ENCODE measurements at places on chromosomes 5 and 9.

GRCh38 chr9:78032730-78033457, 1.3 kb upstream of the GNAQ start:
- no peaks in the 10 kb centered on the region for H3K36me3 ChIP-seq
- no peaks in the 10 kb centered on the region for H3K4me1 ChIP-seq
- H3K27ac ChIP-seq, result peak overlapping the region; percentile 94
- H3K4me3 ChIP-seq, result peak overlapping the region; percentile 57
- DNase-seq, result no peak

- no peak for DNase-seq
- H3K36me3 ChIP-seq, result no peaks in the 10 kb centered on the region
- H3K27me3 ChIP-seq, result no peaks in the 10 kb centered on the region
- H3K4me3 ChIP-seq, result no peak overlapping the region
Observed at GRCh38 chr5:107826311-107827000, 155.7 kb upstream of the EFNA5 start.

- DNase-seq, result no peak
- H3K4me1 ChIP-seq, result peaks cover 37% of the 10 kb centered on the region
- no peaks in the 10 kb centered on the region for H3K36me3 ChIP-seq
- peaks cover 60% of the 10 kb centered on the region for H3K27me3 ChIP-seq
Observed at GRCh38 chr5:135026645-135027265, 7.3 kb downstream of the PITX1 start.

DNA sequence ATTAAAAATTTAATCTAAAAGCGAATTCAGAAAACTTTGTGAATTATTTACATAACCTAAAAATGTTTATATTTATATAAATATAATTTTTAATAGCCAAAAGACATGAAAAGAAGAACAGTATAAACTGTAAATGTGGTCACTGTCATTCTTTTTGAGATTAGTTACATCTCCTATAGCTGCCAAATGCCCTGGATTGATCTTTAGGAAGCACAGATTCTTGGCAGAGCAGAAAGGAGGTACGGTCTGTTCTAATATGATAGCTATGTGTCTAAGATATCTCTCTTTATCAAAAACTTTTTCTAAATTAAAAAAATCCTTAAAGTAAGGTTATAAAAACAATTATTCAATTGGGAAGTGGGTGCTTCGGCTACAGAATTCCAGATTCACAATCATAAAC, 151.0 kb downstream of the LPAR1 start:
- H3K4me3 ChIP-seq, result no peak overlapping the region
- peak overlapping the region; percentile 82 for H3K27ac ChIP-seq
- H3K27me3 ChIP-seq, result no peaks in the 10 kb centered on the region
- no peak for DNase-seq

GRCh38 chr5:134133995-134134541, 19.6 kb downstream of the TCF7 start:
- H3K27ac ChIP-seq, result peak overlapping the region; percentile 22
- no peak for DNase-seq
- no peaks in the 10 kb centered on the region for H3K36me3 ChIP-seq
- no peaks in the 10 kb centered on the region for H3K27me3 ChIP-seq
- H3K4me1 ChIP-seq, result peaks cover 5% of the 10 kb centered on the region

GRCh38 chr5:93360436-93361088, 220.5 kb downstream of the NR2F1-AS1 start:
- H3K27ac ChIP-seq, result no peak overlapping the region
- H3K4me1 ChIP-seq, result no peaks in the 10 kb centered on the region
- no peak overlapping the region for H3K4me3 ChIP-seq
- no peaks in the 10 kb centered on the region for H3K27me3 ChIP-seq
- H3K36me3 ChIP-seq, result no peaks in the 10 kb centered on the region

- H3K4me3 ChIP-seq, result no peak overlapping the region
- no peaks in the 10 kb centered on the region for H3K4me1 ChIP-seq
- no peak for DNase-seq
- H3K36me3 ChIP-seq, result no peaks in the 10 kb centered on the region
- H3K27ac ChIP-seq, result no peak overlapping the region
Observed at GRCh38 chr5:119991625-119992024, 362.3 kb downstream of the FAM170A start.

DNA sequence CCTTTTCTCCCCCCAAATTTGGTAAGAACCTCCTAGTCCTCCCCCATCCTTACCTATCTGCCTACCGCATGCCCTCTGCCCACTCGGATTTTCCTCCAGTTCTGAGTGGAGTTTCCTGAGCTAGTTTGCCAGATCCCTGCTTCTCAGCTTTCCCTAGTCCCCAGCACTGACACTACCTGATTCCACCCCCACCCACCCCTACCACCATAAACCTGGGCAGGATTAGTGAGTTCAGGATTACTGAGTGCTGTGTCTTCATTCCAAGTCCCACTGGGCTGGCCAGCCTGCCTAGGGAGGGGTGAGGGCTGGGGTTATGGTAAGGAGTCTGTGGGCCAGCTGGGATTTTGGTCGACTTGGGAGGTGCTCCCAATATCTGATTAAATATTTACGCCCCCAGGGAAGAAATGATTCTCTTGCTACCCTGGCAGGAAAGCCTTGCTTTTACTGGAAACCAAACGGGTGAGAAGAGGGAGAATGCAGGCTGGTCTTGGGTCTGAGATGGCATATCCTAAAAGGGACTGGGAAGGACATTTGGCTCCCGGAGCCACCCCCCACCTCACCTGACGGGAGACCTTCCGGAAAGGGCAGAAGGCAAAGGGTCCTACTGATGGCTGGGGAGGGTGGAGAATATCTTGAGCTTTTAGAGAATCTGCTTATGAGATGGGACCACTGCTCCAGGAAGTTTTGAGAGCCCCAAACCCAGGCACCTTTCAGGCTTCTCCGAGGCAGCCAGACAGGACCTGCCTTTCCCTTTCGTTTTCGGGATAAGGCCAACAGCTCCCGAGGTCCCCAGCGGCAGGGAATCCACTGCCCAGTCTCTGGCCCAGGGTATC, 3.7 kb downstream of the PITX1 start:
- DNase-seq, result no peak
- H3K4me3 ChIP-seq, result no peak overlapping the region
- H3K27ac ChIP-seq, result no peak overlapping the region
- no peaks in the 10 kb centered on the region for H3K36me3 ChIP-seq

- DNase-seq, result no peak
- no peaks in the 10 kb centered on the region for H3K36me3 ChIP-seq
- H3K27me3 ChIP-seq, result no peaks in the 10 kb centered on the region
- H3K4me3 ChIP-seq, result no peak overlapping the region
Observed at GRCh38 chr5:36209664-36210063, 32.1 kb downstream of the NADK2 start.

GRCh38 chr5:19565466-19565865, 422.5 kb downstream of the CDH18 start:
- H3K4me3 ChIP-seq, result no peak overlapping the region
- H3K4me1 ChIP-seq, result no peaks in the 10 kb centered on the region
- H3K27ac ChIP-seq, result no peak overlapping the region
- no peaks in the 10 kb centered on the region for H3K36me3 ChIP-seq
- no peak for DNase-seq

DNA sequence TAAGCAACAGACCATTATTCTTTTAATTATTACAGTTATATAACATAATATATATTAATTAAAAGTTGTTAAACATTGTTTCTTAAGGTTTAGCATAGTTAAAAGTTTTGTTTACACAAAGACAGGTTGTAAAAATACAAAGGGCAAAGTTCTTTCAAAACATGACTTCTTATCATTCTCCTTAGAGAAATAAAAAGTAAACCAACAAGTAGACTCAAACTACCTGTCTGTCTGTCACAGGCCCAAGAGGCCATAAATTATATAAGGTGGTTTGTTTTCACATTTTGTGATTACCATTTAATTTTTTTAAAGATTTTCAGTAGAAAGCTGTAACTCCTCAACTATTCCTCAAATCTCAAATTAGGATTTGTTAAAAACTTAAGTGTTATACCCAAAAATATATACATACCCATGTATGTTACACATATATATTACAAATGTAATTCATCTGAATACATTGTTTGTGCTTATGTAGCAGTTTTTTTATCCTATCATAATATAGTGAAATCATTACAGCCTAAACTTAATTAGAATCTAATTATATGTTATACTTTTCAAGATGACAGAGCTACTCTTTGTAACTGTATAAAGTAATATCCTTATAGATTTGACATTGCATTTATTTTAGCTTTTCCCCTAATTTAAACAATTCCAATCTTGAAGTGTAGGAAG, 93.8 kb upstream of the GRHPR start:
- no peak for DNase-seq
- no peaks in the 10 kb centered on the region for H3K4me1 ChIP-seq
- H3K27ac ChIP-seq, result no peak overlapping the region
- no peaks in the 10 kb centered on the region for H3K27me3 ChIP-seq
- no peak overlapping the region for H3K4me3 ChIP-seq
- no peaks in the 10 kb centered on the region for H3K36me3 ChIP-seq

DNA sequence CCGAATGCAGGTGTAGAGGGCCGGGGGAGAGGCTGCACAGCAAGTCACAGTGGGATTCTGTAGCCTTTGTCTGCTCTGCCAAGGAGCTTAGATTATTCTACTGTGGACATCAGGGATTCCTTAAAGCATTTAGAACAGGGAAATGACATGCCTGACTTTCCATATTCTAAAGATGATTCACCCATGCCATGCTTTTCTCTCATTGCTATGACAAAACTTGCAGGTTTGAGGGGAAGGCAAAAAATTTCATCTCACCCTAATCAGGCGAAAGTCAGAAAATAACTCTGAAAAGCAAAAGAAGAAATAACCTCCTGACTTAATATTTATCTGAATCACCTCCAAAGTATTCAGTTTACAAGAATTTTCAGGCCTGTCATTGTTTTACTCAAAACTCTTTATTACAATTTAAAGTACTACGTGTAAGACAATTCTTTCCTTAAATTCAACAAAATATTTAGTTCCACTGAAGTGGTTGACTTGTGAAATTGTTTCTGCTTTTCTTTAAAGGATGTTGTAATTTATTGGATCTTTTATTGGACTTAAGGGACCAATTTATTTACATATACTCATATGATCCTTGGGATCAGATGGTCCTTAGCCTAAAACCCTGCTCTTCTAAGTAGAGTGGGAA, 30.0 kb upstream of the GAS1 start:
- no peaks in the 10 kb centered on the region for H3K36me3 ChIP-seq
- H3K27ac ChIP-seq, result no peak overlapping the region
- no peaks in the 10 kb centered on the region for H3K27me3 ChIP-seq
- DNase-seq, result no peak
- no peak overlapping the region for H3K4me3 ChIP-seq

GRCh38 chr9:130526854-130527650, 52.3 kb upstream of the FUBP3 start:
- H3K4me3 ChIP-seq, result no peak overlapping the region
- H3K36me3 ChIP-seq, result no peaks in the 10 kb centered on the region
- no peak overlapping the region for H3K27ac ChIP-seq
- no peak for DNase-seq
- peaks cover 48% of the 10 kb centered on the region for H3K27me3 ChIP-seq
- H3K4me1 ChIP-seq, result no peaks in the 10 kb centered on the region

DNA sequence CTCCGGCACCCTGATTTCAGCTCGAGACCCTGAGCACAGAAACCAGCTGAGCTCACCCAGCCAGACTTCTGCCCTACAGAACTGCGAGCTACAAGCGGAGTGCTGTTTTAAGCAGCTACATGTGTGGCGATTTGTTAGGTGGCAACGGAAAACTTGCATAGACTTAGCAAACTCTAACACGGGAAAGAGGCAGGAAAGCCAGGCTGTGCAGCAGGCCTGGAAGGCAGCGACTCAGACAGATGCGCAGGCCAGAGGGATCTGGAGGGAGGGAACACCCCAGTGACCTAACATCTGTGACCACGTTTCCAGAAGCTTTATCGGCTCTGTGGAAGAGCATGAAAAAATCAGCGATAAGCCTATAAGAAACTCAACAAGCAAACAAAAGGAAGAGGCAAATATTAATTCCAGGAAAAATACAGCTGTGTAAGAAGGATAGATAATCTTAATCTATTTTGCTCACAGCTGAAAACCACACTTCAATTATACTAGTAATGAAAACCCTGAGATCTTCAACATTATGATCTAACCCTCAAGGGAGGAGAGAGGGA, 11.0 kb downstream of the UBAC1 start:
- H3K4me1 ChIP-seq, result no peaks in the 10 kb centered on the region
- DNase-seq, result no peak
- H3K27ac ChIP-seq, result no peak overlapping the region
- H3K4me3 ChIP-seq, result no peak overlapping the region
- H3K27me3 ChIP-seq, result no peaks in the 10 kb centered on the region

GRCh38 chr5:143134269-143134668, 269.2 kb downstream of the NR3C1 start:
- no peak overlapping the region for H3K4me3 ChIP-seq
- peaks cover 7% of the 10 kb centered on the region for H3K4me1 ChIP-seq
- DNase-seq, result no peak
- peaks cover 4% of the 10 kb centered on the region for H3K36me3 ChIP-seq
- H3K27ac ChIP-seq, result peak overlapping the region; percentile 45

- H3K27ac ChIP-seq, result no peak overlapping the region
- H3K4me3 ChIP-seq, result no peak overlapping the region
- no peaks in the 10 kb centered on the region for H3K36me3 ChIP-seq
- no peaks in the 10 kb centered on the region for H3K4me1 ChIP-seq
- no peak for DNase-seq
Observed at GRCh38 chr5:6525910-6526309, 77.3 kb downstream of the UBE2QL1 start.

DNA sequence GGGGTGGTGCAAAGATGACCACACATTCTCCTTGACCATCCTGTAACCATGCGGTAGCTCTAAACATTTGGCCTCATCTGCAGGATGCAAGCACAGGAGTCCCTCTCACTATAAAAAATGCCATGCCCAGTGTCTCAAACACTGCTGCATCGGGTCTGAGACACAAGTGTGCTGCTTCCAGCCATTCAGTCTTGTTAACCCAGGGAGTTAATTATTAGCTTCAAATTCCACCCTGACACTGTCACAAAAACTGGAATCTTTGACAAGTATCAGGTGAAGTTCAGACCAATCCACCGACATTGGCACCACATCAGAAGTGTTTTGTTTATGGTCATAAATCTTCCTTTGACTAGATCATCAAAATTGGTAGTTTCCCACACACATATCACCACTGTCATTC, 119.1 kb upstream of the RASEF start:
- H3K4me1 ChIP-seq, result no peaks in the 10 kb centered on the region
- H3K27ac ChIP-seq, result no peak overlapping the region
- H3K4me3 ChIP-seq, result no peak overlapping the region
- no peak for DNase-seq
- no peaks in the 10 kb centered on the region for H3K27me3 ChIP-seq
- H3K36me3 ChIP-seq, result no peaks in the 10 kb centered on the region

DNA sequence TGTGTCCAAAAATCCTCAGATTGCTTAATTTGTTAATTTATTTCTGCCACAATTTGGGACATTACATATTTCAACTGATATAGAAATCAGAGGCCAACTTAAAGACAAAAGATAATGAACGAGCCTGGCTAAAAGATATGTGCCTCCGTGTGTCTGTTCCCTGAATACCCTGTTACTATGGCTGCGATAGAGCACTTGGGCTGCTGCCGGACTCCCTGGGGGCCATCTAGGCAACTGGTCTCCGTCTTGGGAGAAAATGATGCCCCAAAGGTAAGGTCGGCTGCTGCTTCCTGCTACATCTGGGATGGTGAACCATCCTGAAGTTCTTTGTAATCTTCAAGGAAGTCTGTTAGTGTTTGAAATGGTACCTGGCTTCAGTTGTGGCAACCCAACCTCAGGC, 72.0 kb downstream of the RCL1 start:
- H3K4me1 ChIP-seq, result no peaks in the 10 kb centered on the region

- no peak for DNase-seq
- H3K27me3 ChIP-seq, result no peaks in the 10 kb centered on the region
- no peaks in the 10 kb centered on the region for H3K36me3 ChIP-seq
Observed at GRCh38 chr5:124790301-124790894, 44.0 kb upstream of the ZNF608 start.

All from tibial nerve (tissue), 4 donors.